ENCODE measurements at places on chromosomes 1 and 21. TPM values are rescaled to one million over a fixed set of nuclear protein-coding genes. Genes with fewer than 3 reads are reported as not detected.
A peak's percentile ranks its signal among the peaks of the same experiment; 100 is the strongest.

- peaks cover 4% of the 10 kb centered on the region for H3K27me3 ChIP-seq
- H3K36me3 ChIP-seq = no peaks in the 10 kb centered on the region
- H3K4me1 ChIP-seq = peaks cover 2% of the 10 kb centered on the region
- DNase-seq = no peak
- no peak overlapping the region for H3K4me3 ChIP-seq
Observed at GRCh38 chr1:224980181-224980580, 50.7 kb downstream of the DNAH14 start.

- peak overlapping the region; percentile 53 for H3K4me3 ChIP-seq
- DNase-seq = peak; percentile 65
- H3K36me3 ChIP-seq = no peaks in the 10 kb centered on the region
Observed at GRCh38 chr1:153677718-153678518, 570 bp upstream of the NPR1 start.

DNA sequence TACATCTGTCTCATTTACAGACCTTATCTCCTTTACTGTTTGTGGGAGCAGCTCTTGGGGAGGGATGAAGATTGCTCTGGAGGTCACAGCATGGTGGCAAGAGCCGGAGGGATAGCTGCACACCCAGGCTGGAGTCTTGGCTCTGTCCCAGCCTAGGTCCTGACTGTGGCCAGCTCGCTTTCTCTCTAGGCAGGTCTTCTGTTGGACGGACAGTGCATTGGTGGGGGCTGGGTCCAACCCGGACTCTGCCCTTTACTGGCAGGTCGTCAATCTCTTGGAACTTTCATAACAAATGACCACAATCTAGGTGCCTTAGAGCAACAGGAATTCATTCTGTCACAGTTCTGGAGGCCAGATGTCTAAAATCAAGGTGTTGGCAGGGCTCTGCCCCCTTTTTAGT is 319.8 kb upstream of the C1orf174 start:
- no peak overlapping the region for H3K4me3 ChIP-seq
- H3K27ac ChIP-seq = no peak overlapping the region
- peaks cover 9% of the 10 kb centered on the region for H3K27me3 ChIP-seq
- no peak for DNase-seq
- no peaks in the 10 kb centered on the region for H3K4me1 ChIP-seq
- H3K36me3 ChIP-seq = no peaks in the 10 kb centered on the region

- H3K4me1 ChIP-seq = peaks cover 24% of the 10 kb centered on the region
- H3K27ac ChIP-seq = no peak overlapping the region
- peaks cover 2% of the 10 kb centered on the region for H3K27me3 ChIP-seq
- DNase-seq = peak; percentile 44
Observed at GRCh38 chr1:210464519-210465039, 135.9 kb downstream of the HHAT start.

SPATA45 gene
- not detected for total RNA-seq

LCE3A gene
- not detected for total RNA-seq

LCE2B gene
- total RNA-seq = not detected

All from activated CD4-positive, alpha-beta memory T cell treated with anti-CD3 and anti-CD28 coated beads for 36 hours (primary cell).